Activated CD4-positive, alpha-beta T cell treated with anti-CD3 and anti-CD28 coated beads, Interleukin-2, amount 50 U/mL, for 4 hours (primary cell): ENCODE measurements at places on chromosomes 12 and 14.

DNA sequence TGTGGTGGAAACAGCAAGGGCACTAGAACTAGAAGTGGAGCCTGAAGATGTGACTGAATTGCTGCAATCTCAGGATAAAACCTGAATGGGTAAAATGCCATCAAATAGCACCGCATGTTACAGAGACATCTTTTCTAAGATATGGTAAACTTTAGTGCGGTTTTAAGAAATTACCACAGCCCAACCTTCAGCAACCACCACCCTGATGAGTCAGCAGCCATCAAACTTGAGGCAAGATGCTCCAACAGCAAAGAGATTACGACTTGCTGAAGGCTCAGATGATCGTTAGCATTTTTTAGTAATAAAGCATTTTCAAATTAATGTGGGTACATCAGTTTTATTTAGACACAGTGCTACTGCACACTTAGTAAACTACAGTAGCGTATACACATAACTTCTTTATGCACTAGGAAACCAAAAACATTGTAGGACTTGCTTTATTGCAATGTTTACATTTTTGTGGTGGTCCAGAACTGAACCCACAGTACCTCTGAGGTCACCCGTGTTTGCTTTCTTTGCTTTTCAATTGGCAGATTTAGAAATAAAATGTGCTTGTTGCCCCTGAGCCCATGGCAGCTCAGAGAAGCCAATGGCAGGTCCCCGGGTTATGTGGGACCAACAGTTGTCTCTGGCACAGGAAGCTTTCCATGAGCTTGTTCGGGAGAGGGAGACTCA, 15.9 kb downstream of the GOLGA3 start:
- DNase-seq: no peak

DNA sequence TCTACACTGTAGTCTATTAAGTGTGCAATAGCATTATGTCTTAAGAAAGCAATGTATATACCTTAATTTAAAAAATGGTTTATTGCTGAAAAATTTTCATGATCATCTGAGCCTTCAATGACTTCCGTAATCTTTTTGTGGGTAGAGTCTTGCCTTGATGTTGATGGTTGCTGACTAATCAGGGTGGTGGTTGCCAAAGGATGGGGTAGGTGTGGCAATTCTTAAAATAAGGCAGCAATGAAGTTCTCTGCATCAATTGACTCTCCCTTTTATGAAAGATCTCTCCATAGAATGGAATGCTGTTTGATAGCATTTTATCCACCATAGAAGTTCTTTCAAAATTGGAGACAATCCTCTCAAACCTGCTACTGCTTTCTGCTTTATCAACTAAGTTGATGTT, 41.1 kb downstream of the BBS10 start:
- DNase-seq: no peak

GRCh38 chr12:53789570-53789969, 37.8 kb upstream of the CISTR start:
- DNase-seq: no peak

DNA sequence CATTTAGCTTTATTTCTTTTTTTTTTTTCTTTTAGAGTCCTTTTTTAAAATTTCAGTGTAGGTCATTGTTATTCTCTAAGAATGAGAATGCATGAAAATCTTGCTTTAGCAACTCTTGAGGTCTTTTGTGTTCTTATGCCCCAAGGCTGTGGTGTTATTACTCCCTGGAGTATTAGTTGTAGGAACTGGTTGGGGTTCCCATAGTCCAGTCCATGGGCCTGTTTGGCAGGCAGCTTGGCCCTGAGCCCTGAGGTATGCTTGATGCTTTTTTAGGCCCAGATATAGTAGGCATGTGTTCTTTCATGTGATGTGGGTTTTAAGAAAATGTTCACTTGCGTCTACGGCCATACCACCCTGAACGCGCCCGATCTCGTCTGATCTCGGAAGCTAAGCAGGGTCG, 1.6 kb downstream of the FAM234B start:
- DNase-seq: no peak

- no peak for DNase-seq
Measured at GRCh38 chr14:79661752-79662151, 549.6 kb downstream of the DIO2 start.

GRCh38 chr14:74480046-74480445, 13.1 kb downstream of the NPC2 start:
- no peak for DNase-seq

DNA sequence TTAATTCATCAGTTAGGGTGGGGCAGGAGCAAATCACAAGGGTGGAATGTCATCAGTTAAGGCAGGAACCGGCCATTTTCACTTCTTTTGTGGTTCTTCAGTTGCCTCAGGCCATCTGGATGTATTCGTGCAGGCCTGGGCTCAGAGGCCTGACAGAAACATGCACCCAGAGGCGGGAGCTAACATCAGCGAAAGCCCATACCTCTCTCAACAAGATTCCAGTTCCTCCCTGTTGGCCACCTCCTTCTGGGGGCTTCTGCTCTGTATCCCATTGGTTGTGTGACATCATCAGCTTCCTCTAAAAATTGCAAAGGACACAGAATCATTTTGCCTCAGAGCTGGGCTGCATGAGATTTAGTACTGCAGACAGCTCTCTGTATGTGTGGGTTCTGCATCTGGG, 134.3 kb downstream of the ZNF664 start:
- DNase-seq: no peak

DNA sequence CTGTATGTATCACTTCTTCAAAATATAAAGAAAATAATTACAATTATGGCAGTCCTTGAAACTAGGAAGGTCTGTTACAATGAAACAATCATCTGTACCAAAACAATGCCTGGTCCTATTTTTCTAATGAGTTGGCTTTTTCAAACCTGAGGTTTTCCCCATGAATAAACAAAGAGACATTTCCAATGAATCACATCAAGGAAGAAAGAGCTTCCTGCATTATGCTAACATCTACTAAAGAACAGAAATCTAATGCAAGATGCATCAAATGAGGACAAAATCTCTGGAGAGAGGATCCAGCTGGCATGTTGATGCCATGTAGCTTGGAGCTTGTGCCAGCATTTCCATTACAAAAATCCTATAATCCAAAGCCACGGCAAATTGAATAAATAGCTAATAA, 29.3 kb downstream of the NIN start:
- no peak for DNase-seq

- DNase-seq: no peak
Measured at GRCh38 chr12:131825146-131825892, 2.9 kb upstream of the MMP17 start.

- DNase-seq: no peak
Measured at GRCh38 chr14:23883684-23884540, 69.7 kb upstream of the DHRS4 start.

- no peak for DNase-seq
Measured at GRCh38 chr14:100410056-100410565, 87.0 kb downstream of the SLC25A47 start.

DNA sequence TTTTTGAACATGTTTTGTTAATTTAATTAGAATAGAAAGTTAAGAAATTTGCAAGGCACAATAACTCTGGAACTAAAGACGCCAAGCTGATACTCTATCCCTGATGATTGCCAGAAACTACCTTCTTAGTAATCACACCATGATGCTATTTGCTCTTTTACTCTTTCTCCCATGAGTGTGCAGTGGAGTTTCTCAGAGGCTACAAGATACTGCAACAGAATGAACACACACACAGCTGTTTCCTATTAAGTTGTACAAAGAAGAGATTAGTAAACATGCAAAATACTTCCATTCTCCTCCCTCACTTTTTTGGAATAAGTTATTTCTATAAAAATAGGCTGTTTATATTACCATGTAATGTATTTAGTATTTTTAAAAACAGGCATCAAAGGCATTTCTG, 1367.5 kb downstream of the AACS start:
- no peak for DNase-seq

DNA sequence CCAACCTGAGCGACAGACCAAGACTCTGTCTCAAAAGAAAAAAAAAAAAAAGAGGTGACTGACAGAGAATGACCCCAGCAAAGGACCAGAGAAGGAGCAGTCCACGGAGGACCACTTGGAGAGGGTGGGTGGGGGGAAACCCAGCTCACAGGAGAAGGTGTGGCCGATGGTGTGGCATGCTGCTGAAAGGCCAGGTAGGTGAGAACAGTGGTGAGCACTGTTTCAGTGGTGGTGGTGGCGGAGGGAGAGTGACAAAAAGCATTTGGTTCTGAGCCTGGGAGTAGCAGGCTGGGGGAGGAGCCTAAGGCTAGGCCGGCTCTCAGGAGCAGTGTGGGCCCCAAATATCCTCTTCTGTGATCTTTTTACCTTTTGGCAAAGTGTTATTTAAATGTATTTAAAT, 63.8 kb downstream of the IRF2BPL start:
- no peak for DNase-seq

GRCh38 chr12:916240-916639, 33.3 kb downstream of the RAD52 start:
- peak; percentile 12 for DNase-seq

- no peak for DNase-seq
Measured at GRCh38 chr12:87660987-87661774, 368.0 kb downstream of the C12orf50 start.

- DNase-seq: no peak
Measured at GRCh38 chr14:88044444-88044758, 39.5 kb downstream of the GPR65 start.

DNA sequence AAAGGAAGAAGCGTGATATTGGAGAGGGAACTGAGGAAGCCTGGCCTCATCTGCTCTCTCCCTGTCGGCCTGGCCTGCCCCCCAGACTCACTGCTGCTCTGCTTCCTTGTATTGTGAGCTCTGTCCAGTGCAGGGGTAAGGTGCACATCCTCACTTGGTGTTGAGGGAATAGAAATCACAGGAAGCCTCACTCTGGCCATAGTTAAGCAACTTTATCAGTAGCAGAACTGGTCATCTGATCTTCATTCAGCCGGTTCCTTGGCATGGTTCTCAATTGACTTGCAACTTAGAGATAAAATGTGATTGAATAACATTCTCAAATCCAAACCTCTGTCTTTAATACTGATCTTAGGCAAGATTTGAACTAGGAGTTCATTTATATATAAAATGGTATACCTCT, 11.5 kb upstream of the CCDC175 start:
- DNase-seq: no peak

- no peak for DNase-seq
Measured at GRCh38 chr14:90368946-90369721, 27.7 kb upstream of the CALM1 start.

- DNase-seq: no peak
Measured at GRCh38 chr12:93974252-93974651, 174.1 kb upstream of the PLXNC1 start.

GRCh38 chr12:115341442-115341841, 657.5 kb upstream of the TBX3 start:
- no peak for DNase-seq

- DNase-seq: no peak
Measured at GRCh38 chr14:76268700-76269099, 107.2 kb upstream of the ESRRB start.

- DNase-seq: no peak
Measured at GRCh38 chr14:66152747-66153146, 333.4 kb upstream of the CCDC196 start.

DNA sequence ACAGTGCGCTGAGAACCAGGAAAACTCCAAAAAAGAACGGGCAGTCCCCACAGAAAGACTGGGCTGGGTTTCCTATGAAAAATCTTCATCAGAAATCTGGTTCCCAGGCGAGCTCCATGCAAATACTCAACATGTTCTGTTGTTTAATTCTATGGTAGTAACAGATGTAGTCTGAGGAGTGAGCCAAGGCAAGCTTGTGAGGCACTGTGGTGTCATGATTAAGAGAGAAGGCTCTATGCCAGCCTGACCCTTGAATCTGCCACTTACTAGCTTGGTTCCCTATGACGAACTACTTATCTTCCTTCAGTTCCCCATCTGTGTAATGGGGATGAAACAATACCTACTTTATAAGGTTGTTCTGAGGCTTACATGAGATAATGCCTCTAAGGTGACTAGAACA, 10.7 kb downstream of the POMT2 start:
- DNase-seq: no peak

DNA sequence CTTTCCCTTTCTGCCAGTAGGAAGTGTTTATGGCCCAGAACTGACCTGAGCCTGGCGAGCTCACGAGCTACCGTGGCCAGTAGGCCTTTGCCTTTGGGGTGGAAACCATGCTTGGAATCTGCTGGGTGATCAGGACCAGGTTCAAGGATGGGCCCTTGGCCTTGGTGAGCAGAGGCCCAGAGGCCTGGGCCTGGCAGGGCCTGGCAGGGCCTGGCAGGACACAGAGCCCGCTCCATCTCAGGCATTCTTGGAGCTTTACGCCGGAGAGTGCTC, 184.8 kb upstream of the RTL1 start:
- DNase-seq: no peak

- no peak for DNase-seq
Measured at GRCh38 chr12:71955970-71956369, 17.3 kb downstream of the TPH2 start.

DNA sequence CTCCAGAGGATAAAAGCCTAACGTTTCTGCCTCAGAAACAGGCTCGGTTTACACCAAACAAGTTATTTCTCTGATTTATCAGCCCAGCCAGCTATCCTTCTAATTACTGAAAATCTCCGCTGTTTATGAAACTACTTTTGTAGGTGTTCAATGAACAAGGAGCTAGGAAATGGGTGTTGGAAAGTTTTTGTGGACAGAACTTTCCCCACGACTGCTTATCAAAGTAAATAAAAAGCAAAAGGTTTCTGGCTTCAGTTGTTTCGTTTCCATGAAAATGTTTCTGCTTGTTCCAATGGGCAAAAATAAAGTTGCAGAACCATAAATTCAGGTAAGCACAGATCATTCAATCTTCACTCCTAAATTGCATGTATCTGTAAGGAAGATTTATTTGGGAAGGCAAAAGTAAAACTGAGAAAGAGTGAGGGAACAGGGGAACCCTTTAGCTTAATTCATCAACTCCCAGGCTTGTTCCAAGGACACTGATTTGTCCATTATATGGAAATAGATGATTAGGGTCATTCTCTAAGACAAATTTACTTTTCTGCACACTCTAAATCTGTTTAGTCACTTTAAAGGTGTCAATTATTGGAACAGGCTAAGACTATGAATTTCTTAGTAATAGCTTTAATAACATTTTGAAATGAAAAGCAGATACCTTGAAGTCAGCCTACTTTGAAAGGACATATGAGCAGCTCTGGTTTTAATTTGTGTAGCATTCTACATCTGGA, 175.9 kb upstream of the CDKN3 start:
- no peak for DNase-seq

DNA sequence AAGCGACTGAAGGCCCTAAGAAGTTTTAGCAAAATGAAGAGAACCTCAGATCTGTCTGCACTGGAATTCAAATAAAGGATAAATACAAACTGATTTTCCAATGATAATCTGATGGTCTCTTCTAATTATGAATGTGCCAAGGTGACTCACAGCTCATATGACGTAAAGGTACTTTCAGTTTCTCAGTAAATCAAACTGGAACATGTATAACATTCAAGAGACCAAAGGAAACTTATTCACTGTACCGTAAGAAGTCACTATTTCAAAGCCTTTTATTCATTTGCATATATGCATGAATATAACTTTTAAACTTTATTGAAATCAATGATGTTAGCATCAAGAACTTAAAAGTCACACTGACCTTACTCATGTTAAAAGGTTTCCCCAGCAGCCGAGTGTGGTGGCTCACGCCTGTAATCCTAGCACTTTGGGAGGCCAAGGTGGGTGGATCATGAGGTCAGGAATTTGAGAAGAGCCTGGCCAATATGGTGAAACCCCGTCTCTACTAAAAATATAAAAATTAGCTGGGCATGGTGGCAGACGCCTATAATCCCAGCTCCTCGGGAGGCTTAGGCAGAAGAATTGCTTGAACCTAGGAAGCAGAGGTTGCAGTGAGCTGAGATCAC, 52.2 kb downstream of the ATXN2 start:
- DNase-seq: no peak

- DNase-seq: no peak
Measured at GRCh38 chr14:69291891-69292561, 32.1 kb downstream of the GALNT16 start.
